Activated T-helper 17 cell treated with anti-CD3 and anti-CD28 coated beads, Interleukin-2, amount 50 U/mL, for 72 hours (primary cell): ENCODE measurements at places on chromosomes 4 and X.

- no peak for ATAC-seq
Observed at GRCh38 chrX:40107291-40108161, 9.8 kb upstream of the BCOR start.

GRCh38 chr4:910366-911091, 21.6 kb downstream of the GAK start:
- ATAC-seq: no peak

- peak; percentile 94 for ATAC-seq
Observed at GRCh38 chr4:1693131-1693896, 9.2 kb upstream of the FAM53A start.

DNA sequence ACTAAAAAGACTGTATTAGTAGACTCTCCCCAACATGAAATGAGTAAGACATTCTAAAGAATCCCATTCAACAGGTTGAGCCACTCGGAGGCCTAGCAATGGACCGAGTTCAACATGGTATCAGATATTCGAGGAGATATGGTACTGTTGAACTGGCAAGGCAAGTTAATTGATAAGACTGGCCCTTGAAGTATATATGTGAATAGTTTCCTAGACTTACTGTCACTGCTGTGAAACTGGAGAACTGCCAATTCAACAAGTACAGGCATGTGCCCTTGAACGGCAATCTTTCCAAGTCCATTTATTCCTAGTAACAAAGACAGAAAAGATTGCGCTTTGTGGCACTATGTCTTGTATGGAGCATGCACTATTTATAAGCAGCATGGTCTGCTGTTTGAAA, 24.4 kb downstream of the FAT1 start:
- ATAC-seq: no peak

DNA sequence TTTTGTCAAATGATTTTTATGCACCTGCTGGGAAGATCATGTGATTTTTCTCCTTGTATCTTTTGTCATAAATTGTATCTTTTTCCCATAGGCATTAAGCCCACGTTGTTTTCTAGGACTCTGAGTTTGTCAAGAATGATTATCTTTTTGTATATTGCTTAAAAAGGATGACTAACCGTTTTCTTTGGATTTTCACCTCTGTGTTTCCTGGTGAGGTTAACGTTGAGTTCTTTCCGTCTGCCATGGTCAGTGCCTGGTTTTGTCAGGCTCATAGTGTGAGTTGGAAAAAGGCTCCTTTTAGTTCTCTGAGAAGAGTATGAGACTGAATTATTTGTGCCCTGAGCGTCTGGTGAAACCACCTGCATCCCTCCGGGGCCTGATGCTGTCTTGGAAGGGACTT, 21.9 kb downstream of the PCGF3 start:
- no peak for ATAC-seq

DNA sequence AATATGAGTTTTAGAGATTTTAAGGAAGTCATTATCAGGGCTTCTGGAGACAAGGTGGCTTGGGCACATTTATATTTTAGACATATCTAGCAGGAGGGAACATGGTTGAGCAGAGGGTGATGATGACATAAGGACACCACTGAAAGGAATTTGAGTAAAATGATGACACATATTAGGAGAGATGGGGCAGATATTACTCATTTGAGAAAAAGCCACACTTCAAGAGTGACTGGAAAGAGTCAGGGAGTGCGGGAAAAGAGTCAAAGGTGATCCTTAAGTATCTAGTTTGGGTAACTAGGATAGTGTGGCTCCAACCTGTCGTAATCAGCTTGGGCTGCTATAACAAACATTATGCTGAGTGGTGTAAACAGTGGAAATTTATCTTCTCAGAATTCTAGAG, 377.7 kb downstream of the PACRGL start:
- ATAC-seq: no peak
